ENCODE measurements at places on chromosomes 2 and 18.

DNA sequence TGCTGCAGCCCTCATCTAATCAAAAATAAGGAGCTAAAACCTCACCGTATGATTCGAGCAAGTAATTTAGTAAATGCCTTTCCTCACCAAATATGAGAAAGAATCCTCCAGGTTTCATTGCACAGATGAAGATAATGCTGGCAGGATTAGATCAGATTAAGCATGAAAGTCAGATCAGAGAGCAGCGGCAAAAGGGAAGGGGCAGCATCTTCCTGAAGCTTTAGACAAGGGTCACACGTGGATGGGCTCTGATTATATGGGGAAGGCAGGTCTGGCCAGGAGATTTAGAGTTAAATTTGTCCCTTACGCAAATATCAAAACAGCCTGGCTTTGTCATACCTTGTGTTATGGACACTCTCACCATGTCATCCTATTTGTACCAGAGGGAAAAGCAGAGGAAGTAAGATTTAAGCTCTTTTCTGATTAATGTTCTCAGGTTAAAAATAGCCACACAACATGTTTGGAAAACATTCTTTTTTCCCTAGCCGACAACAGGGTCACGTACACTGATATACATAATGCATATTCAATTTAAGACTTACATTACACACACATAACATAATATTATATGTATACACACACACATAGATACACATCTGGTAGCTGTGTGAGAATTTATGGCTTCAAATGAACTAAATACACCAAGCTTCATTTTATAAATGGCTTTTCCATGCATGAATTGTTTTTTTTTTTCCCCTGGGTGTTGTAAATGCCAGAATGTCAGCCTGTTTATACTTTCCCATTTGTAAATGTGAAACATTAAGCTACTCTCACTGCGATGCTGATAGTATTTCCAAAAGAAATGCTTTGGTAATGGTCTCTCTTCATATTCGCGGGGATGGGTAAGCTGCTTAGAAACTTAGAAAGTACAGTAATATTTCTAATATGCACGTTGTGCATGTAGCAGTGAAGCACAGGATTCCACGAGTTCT, 196.3 kb upstream of the SIX3 start:
- no peak for DNase-seq

DNA sequence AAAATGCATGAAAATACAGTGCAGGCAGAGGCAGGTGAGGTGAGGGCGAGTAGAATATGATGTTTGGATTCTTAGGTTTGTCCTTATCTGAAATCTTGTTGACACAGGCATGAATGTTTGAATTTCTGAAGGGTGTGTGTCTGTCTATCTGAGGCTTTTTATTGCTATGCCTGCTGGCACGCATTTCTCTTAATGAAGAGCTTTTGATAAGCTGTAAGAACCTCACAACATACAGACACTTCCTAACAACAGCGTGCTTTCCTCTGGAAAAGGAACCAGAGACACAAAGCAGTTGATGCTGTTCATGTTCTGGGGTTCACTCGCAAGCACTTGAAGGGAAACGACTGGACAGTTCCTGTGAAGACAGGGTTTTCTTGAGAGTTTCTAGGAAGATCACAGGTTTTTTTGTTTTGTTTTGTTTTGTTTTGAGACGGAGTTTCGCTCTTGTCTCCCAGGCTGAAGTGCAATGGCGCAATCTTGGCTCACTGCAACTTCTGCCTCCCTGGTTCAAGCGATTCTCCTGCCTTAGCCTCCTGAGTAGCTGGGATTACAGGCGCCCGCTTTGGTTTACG, 33.3 kb upstream of the CABLES1 start:
- DNase-seq = no peak

- no peak for DNase-seq
These were observed 978.4 kb upstream of the KLHL29 start for GRCh38 chr2:22406625-22407024.

DNA sequence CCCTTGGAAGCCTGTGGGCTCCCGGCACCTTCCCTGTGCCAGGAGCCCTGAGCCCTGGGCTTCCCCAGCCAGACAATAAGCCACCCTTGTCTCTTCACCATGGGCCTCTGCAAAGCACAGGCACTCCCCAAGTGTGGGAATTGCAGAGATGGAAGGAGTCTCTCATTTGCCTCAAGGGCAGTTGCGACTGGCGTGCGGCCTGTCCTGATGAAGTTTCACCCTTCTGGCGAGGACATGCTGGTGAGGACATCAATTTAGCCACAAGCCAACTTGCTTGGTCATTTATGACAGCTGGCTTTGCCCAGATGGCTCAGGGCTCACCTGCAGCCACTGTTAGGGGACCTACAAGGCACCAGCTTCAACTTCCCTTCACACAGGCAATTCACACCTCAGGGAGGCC, 180.2 kb downstream of the ANAPC1 start:
- DNase-seq = no peak

DNA sequence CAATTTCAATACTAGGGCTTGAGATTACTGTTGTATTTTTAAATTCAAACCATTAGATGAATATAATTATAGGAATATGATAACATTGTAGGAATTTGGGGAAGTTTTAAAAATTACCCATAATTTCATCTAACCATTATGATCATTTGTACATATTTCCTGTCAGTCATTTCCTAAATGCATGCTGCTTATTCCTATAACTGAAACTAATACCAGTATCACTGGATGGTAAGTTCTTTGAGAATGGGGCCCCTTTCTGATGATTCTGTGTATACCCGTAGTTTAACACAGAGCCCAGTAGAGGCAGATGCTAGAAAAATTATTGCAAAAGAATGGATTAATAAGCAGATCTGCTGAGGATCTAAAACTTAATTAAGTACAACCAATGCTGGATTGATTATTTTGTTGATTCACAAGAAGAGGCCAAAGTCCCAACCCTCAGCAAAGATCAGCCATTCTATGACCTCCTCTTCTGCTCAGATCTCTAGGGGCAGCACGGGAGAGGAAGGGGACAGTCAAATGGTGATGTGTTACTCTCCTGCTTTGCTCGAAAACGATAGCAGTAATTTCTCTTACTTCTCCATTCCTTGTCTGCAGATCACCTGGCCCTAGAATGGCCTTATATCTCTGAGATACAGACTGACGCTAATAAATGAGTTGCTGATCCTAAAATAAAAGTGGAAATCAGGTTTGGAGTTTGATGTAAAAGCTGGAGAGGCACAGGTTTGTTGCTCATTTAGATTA, 69.5 kb upstream of the PELI1 start:
- DNase-seq = no peak
